HepG2 (cell line): ENCODE measurements at places on chromosomes 5 and 9. TPM values are rescaled to one million over a fixed set of nuclear protein-coding genes. Genes with fewer than 3 reads are reported as not detected.

Gene PCDHGA8
- 0.08 and 0.29 TPM in 2 replicates for total RNA-seq

Gene CCDC183
- total RNA-seq = 3.0 and 5.0 TPM in 2 replicates

Gene RAD1
- 39.1 and 51.0 TPM in 2 replicates for total RNA-seq

Gene IFNA2
- not detected in 2 replicates for total RNA-seq

Gene DNM1
- total RNA-seq = 0.13 and 0.15 TPM in 2 replicates

Gene DAP
- 22.0 and 51.2 TPM in 2 replicates for total RNA-seq

DNA sequence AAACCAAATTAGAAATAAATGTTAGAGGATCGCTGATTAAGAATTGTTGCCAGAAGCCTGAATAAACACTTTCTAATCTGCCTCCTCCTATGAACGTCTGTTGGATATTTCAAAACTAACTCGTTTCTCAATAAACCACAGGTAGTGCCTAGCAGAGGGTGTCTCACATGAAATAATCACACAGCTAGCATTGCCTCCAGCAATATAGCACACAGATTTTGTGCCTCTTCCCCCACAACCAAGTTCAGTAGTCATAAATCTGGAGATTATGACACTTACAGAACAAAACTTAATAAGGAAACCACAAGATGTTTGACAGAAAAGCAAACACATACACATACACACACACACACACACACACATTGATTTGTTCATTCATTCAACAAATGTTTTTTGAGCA, 173.2 kb upstream of the CDH10 start:
- H3K27me3 ChIP-seq = no peaks in the 10 kb centered on the region
- no peak overlapping the region for H3K4me3 ChIP-seq
- no peaks in the 10 kb centered on the region for H3K36me3 ChIP-seq
- DNase-seq = no peak
- no peak overlapping the region for H3K27ac ChIP-seq

- H3K27ac ChIP-seq = no peak overlapping the region
- H3K27me3 ChIP-seq = no peaks in the 10 kb centered on the region
- no peaks in the 10 kb centered on the region; the same call in 1 of the 2 replicates for H3K36me3 ChIP-seq
- no peak for DNase-seq
- H3K4me3 ChIP-seq = no peak overlapping the region
Measured at GRCh38 chr5:116516021-116516420, 58.6 kb downstream of the SEMA6A start.

DNA sequence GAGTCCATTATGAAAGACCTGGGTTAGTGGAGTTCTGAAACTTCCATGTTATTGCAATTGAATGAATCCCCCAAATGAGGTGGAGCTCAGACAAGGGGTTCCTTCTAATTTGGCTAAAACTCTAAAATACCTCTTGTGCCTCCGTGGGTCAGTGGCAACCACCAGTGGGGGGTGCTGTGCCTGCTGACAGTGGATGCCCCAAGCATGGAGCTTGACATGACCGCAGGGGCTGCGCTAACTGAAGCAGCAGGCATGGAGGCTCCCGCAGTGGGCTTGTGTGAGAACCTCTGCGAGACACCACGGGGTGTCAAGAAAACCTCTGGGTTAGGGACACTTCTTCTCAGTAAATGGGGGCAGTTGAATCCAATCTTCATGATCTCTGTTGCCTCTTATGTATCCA, 200.5 kb downstream of the DRD1 start:
- H3K36me3 ChIP-seq = no peaks in the 10 kb centered on the region
- peaks cover 2% of the 10 kb centered on the region; the same call in 1 of the 2 replicates for H3K27me3 ChIP-seq
- no peak for DNase-seq
- H3K4me1 ChIP-seq = no peaks in the 10 kb centered on the region
- H3K27ac ChIP-seq = no peak overlapping the region

DNA sequence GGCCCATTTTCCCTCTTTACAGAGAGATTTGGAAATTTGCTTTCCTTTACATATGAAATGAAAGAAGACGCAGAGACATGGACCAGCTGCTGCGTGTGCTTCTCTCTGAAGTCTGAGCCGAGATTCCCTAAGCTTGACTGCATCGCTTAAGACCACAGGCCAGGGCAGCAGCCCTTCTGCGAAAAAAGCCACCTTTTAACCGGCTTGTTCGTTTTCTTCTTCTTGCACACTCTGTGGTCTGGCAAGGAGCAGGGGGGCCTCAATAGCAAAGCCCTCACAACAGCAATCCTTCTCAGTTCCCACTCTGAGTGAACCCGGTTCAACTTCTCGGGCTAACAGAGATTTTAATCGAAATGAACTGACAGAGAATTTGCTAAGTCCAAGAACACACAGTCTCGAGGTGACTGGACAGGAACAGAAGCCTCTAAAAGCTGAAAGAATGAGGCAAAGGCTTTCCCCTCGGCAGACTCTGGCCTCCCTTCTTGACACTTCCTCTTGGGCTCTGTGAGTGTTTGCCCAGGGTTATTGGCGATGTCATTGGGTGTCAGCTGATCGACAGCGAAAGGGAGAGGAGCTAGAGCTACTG, 512.9 kb upstream of the KLF4 start:
- H3K4me3 ChIP-seq = no peak overlapping the region
- no peaks in the 10 kb centered on the region for H3K36me3 ChIP-seq
- no peaks in the 10 kb centered on the region for H3K27me3 ChIP-seq
- DNase-seq = no peak

GRCh38 chr5:58750036-58750435, 167.2 kb downstream of the RAB3C start:
- no peaks in the 10 kb centered on the region for H3K36me3 ChIP-seq
- H3K4me3 ChIP-seq = no peak overlapping the region
- DNase-seq = no peak
- H3K27ac ChIP-seq = no peak overlapping the region
